ENCODE measurements at places on chromosomes 13 and 19.

DNA sequence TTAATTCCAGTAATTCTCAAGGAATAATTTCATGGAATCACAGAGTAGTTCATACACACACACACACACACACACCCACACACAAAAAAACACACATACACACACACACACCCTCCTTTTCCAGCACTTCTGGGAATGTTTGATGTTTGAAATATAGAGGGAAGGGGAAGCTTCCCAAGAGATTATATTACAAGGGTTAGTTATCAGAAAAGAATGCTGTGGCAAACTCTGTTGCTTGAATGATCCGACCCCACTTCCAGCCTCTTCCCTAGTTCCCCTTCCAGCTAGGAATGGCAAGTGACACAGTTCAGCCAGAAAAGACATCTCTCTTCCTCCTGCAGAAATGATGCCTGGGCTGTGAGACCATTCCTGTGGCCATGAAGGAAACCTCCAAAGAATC is 49.9 kb downstream of the KCTD12 start:
- DNase-seq: no peak

DNA sequence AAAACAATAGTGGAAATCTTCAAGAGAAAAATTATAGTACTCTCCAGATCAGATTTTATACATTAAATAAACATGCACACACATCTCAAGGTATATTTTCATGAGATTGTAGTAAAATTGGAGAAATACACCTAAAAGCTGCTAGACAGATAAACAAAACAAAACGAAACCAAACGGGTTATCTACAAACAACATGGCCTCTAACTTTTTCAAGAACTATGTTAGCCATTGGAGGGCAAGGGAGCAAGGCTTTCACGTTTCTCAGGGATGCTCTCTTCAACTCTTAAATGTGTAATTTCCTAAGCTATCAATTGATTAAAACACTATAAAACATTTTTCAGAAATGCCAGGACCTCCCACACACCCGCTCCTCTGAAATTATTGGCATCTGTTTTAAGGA is 1262.4 kb upstream of the PCDH20 start:
- no peak for DNase-seq

- peak; percentile 37 for DNase-seq
Measured at GRCh38 chr13:41960211-41960636, 685 bp downstream of the VWA8 start.

GRCh38 chr19:39951686-39952085 is 17.3 kb upstream of the FCGBP start:
- DNase-seq: no peak

DNA sequence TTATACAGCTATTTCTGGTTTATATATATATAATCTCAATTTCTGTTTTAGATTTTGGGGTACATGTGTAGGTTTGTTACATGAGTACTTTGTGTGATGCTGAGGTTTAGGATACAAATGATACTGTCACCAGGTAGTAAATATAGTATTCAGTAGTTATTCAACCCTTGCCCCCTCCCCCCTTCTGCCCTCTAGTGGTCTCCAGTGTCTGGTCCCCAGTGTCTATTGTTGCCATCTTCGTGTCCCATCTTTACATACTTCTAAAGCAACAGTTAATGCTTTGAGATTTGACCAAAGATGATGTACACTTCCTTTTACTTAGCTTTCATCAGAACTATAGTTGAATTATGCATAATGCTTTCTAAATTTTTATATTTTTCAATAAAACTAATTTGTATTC is 1623.4 kb upstream of the PRR20A start:
- DNase-seq: no peak

DNA sequence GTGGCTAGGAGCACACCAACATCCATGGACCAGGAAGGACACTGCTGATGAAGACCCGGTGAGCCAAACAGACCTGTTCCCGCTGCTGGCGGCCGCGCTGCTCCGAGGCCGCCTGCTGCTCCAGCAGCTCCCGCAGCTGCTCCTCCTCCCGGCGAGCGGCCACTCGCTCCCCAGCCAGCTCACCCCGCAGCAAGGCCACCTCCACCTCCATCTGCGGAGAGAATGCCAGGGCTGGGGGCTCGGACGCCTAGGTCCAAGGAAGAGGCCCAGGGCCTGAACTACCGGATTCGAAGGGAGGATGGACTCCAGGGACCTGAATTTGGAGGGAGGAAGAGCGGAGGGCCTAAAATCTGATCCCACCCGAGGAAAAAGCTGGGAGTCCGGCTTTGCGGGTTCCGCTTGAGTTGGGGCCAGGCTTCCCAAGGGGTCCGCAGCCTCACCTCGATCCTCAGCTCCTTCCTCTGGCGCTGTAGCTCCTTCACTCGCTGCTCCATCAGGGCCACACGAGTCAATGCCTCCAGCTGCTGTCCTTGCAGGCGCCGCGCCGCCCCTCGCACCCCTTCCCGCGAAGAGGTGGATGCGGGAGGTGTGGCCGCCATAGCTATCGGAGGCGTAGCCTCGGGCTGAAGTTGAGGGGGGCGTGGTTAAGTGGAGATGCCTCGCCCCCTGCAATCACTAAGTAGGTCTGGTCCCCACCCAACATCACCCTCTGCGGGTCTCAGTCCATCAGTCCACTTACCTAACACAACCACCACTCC is 2.7 kb downstream of the PHLDB3 start:
- DNase-seq: no peak

- no peak for DNase-seq
Measured at GRCh38 chr19:38977445-38978325, 2.1 kb upstream of the FBXO17 start.

DNA sequence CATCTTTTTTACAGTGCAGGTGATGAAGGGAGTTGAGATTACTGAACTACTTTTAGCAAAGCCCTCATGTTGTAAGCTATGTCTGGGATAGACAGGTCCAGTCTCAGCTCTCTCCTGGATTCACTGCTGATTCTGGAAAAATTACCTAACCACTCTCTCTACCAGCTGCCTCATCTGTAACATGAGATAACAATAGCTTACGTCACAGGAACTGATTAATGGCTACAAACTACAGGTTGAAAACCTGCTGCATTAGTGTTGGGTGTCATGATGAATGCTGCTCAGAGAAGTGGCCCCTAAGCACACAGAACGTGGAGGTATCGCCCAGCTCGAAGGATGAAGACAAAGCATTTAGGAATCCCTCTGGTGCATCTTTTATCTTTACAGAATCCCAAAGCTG is 277.8 kb downstream of the ABCC4 start:
- no peak for DNase-seq

DNA sequence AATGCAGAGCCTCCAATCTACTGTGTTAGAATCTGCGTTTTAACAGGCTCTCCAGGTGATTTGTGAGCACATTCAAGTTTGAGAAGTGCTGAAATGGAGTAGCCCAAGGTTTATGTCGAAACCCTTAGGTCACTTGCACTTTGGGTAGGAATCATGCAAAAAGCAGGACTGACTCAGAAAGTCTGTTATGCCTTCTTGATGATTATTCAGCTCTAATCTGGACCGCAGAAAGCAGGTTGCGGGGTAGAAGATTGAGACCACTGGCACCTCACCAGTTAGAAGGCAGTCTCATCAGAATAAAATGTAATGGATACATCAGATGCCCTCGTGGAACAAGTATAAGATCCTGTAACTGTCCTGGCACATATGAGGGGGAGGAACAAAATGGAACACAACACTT is 326.3 kb downstream of the DCLK1 start:
- no peak for DNase-seq

- DNase-seq: no peak
Measured at GRCh38 chr13:93226065-93226622, 463 bp upstream of the GPC6 start.

- no peak for DNase-seq
Measured at GRCh38 chr19:6217752-6218334, 61.9 kb downstream of the MLLT1 start.

DNA sequence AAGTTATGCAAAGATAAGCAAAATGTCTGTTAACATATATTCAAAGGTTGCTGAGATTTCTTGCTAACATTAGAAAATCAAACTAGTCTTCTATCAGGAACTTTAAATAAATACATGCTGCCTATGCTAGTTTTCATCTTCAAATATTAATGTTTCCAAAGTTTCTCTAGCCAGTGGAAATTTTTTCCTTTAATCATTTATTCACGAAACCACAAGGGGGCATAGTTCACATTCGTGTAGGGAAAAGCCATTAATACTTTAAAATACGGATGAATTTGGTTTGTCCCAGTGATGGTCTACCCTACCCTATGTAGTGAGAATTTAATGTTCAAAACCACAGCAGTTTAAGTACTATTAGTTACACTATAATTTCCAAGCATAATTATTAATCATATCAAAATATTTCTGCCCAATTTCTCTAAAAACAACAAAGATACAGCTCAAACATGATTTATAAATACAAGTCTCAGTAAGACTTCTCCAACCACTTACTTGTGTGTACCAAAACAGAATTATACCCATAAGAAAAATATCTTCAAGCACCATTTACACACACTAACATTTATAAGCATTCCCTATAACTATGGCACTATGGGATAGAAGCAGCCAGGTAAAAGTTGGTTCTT is 16.2 kb downstream of the NUFIP1 start:
- peak; percentile 40 for DNase-seq

GRCh38 chr13:111518161-111518792 is 197.8 kb downstream of the TEX29 start:
- no peak for DNase-seq

DNA sequence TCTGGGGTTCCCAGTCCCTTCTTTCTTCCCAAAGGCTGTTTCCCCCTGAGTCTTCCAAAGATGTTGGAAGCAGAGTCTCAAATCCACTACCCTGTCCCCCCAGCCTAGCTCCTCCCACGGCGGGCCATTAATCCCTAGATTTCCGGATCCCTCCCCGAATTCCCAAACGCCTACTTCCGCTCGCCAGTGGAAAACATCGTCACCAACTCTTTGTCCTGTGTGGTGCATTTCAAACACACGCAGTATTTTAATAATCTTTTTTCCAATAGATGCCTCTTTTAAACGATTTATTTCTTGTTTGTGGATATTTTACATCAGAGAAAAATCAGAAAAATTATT is 610 bp downstream of the ZNF791 start:
- peak; percentile 74 for DNase-seq

DNA sequence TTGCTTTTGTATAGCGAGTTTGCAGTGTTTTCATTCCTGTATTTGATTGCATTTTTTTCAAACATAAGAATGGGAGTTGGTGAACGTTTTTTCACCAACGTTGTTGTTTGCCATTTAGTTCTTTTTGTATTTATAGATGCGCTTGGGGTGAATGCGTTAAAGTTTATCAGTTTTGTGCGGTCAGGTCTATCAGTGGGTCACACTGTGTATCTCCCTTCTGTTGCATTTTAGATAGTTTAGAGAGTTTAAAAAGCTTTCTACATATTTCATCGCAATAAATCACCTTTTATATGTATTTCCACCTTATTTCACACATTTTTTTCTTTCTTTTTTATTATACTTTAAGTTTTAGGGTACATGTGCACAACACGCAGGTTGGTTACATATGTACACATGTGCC is 16.4 kb downstream of the OR7A5 start:
- no peak for DNase-seq

DNA sequence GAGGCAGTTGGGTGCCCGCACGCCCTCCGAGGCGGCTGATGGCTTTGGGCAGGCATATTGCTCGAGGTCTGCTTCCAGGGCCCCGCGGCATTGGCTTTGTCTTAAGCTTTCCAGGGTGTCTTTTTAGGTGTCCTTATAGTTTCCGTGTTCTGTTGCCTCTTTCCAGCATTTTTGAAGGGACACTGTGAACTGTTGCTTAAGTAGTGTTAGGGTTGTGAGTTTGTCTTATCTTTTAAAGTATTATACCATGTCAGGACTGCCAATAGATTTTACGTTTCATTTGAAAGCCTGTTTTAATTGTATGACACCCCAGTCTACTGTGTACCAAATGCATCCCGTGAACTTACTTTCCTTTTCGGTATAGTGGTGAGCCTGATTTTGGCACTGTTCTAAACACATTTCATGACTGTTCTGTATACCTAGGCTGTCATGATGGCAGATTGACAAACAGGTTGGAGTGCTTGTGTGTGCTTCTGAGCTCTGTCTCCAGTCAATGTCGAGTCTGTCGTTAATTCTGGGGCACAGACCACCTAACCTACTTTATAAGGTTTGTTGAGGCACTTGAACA is 656 bp downstream of the PCCA start:
- DNase-seq: peak; percentile 51

DNA sequence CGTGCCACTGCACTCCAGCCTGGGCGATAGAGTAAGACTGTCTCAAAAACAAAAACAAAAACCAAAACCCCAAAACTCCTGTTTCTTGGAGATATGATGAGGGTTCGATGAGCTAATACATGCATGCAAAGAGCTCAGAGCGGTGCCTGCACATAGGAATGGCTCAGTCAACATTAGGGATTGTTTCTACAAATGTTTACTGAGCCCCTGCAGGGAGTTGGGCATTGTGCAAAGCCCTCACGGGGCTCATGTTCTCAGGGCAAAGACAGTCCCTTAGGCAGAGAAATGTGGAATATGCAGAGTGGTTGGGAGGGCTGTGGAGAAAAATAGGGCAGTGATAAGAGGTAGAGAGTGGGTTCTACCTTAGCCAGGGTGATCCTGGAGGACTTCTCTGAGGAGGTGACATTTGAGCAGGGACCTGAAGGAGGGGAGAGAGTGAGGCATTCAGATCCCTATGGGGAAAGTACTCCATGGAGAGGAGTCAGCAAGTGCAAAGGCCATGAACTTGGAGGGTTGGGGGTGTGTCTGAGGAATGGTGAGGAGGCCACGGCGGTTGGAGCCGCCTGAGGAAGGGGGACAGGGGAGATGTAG is 1.5 kb upstream of the EHD2 start:
- DNase-seq: no peak

- DNase-seq: no peak
Measured at GRCh38 chr13:45718063-45718462, 15.9 kb downstream of the CBY2 start.

DNA sequence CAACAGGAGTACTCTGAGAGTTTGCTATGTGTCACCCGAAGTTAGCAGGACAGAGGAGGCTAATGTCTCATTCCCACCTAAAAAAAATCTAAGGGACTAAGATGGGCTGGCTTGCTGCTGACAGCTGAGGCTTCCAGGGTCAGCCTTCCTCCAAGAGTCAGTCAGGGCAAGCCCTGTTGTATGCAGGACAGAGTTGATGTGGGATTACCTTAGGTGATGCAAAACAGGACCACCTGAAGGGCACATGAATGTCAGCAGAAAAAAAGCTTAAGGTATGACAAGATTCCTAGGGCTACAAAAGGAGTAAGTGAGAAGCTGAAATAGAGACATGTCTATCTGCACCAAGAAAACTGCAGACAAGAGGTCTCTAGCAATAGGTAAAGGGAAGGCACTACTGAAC is 151.5 kb downstream of the NHLRC3 start:
- DNase-seq: no peak

GRCh38 chr19:10789866-10790265 is 46.1 kb downstream of the TMED1 start:
- no peak for DNase-seq

All from endothelial cell of umbilical vein (primary cell).